Cerebellar nuclear complex (tissue), 1 donor: ENCODE measurements at places on chromosomes 11 and 22.

DNA sequence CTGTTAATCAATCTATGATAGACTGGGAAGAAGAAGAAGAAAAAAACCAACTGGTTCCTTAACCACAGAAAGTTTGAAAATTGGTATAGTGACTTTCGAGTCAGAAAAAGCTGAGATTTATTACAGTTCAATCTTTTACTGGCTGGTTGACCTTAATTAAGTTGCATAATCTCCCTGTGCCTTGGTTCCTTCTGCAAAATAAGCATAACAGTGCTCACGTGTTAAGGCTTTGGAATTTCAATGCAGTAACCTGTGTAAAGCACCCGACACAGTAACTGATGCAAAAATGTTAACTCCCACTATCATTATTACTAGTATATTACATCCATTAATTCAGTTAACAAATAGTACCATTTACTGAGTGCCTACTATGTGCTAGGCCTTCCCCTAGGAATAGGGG is 22.6 kb upstream of the E2F8 start:
- DNase-seq = no peak

DNA sequence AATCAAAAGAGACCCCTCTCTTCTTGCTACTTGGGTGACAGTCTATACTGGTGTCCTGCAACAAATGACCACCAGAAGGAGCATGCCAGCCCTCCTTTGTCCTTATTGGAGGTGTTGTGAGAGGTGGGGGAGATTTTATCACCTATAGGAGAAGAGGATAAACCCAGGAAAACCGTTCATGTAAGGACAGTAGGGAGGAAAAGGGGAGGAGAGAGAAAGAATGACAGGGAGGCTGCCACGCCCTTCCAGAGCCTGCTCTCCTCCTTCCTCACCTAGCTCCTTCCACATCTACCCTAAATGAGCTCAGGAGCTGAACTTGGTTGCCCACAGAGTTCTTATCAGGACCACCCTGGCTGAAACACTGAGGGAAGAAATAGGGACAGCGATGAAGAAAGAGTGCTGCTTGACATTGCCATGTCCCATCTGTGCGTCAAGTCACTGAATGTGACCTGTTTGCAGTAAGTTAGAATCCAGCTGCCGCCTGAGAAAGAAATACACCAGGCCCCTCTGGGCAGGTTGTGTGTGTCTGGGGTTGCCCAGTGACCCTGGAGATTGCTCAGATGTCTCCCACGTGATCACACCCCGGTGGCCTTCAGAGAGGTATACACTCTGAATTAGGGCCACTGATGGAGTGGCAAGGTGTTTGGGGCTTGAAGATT is 40.4 kb upstream of the ETS1 start:
- DNase-seq = no peak

DNA sequence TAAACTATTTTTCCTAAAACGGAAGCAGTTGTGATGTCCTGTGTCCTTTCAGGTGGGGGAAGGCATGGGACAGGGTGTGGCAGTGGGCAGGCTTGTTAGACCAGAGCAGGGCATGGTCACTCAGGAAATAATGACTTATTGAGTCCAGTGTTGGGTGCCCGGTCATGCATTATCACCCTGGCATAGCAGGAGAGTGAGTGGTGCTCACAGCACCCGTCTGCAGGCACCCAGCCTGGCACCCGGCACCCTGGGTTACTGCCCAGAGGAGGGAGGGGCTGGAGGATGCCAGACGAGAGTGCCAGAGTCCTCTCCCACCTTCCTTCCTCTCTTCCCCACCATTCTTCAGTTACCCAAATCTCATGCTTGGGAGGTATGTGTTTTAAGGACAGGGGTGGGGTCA is 59.1 kb downstream of the ST3GAL4 start:
- no peak for DNase-seq

GRCh38 chr11:113818426-113818825 is 38.8 kb downstream of the CLDN25 start:
- no peak for DNase-seq

- DNase-seq = peak; percentile 61
These were observed at the start of gene SCN2B for GRCh38 chr11:118175993-118176777. SCN2B (minus strand) TSS chr11:118176639; CDS start chr11:118176431, 208 bp downstream.

- no peak for DNase-seq
These were observed 19.1 kb upstream of the APLNR start for GRCh38 chr11:57256119-57256518.

DNA sequence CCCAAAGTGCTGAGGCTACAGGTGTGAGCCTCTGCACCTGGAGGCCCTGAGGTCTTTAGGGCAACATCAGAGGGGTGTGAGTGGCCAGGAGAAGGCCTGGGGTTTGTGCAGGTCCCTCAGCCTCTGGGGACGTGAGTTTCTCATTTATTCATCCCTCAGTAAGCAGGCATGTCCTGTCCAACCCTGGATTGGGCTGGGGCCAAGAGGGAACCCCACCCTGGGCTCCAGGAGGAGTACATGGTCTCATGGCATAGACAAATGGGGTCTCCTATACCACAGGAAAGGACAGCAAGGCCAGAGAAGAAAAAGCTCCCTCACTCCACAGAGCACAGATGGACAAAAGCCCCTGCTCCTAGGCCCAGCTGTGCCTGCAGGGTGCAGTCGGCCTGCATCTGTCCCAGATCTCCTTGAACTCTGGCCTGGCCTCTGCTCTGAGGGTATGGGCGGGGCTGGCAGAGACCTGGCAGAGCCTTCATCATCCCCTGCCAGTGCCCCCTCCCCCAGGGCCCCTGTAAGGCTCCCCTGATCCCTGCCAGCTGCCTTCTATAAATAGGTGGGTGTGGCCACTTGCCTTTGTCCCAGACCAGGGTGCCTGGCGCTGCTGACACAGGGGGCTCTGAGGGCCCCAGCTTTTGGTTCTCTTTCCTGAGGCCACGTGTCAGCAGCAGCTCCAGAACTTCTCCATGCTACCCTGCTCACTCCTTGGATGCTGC is 34.6 kb downstream of the A4GALT start:
- no peak for DNase-seq

- DNase-seq = no peak
These were observed 67.0 kb downstream of the FANCF start for GRCh38 chr11:22558664-22559063.

DNA sequence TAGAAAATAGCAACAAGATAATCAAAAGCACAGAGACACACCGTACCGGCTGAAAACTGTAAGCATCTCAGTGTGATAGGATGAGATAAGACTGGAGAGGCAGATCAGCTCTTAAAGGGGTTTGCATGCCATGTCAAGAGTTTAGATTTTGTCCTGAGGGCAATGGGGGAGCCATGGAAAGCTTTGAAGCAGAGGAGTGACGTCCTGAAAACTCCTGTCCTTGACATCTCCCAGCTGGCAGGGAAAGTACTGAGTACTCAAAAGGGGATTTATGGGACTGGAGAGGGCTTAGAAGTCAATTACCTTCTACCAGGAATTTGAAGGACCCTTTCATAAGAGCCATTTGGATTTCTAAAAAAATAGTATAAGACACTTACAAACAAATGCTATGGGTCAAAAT is 420.5 kb upstream of the NARS2 start:
- DNase-seq = no peak

DNA sequence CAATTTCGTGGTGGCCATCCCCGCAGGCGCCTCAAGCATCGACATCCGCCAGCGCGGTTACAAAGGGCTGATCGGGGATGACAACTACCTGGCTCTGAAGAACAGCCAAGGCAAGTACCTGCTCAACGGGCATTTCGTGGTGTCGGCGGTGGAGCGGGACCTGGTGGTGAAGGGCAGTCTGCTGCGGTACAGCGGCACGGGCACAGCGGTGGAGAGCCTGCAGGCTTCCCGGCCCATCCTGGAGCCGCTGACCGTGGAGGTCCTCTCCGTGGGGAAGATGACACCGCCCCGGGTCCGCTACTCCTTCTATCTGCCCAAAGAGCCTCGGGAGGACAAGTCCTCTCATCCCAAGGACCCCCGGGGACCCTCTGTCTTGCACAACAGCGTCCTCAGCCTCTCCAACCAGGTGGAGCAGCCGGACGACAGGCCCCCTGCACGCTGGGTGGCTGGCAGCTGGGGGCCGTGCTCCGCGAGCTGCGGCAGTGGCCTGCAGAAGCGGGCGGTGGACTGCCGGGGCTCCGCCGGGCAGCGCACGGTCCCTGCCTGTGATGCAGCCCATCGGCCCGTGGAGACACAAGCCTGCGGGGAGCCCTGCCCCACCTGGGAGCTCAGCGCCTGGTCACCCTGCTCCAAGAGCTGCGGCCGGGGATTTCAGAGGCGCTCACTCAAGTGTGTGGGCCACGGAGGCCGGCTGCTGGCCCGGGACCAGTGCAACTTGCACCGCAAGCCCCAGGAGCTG is 24.8 kb downstream of the ADAMTS15 start:
- DNase-seq = no peak

GRCh38 chr11:24249921-24250320 is 246.9 kb upstream of the LUZP2 start:
- no peak for DNase-seq

- DNase-seq = no peak
These were observed 14.4 kb downstream of the ATXN10 start for GRCh38 chr22:45686004-45686403.

DNA sequence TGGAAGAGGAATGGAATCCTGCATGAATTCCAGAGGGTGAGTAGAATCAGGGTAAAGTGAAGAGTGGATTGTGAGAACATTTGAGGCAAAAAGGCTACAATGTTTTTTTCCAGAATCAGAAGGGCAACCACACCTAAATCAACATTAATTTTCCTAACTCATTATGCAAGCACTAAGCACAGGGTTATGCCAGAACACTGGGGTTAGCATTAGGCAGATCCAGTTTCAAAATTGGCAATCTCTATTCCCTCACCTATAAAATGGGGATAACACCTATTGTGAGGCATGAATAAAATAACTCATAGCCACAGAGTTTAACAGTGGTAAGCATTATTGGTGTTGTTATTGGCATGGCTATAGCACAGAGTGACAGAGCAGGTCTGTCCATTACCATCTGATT is 378.6 kb upstream of the FAT3 start:
- no peak for DNase-seq
